ENCODE measurements at places on chromosomes 13 and 19. TPM values are rescaled to one million over a fixed set of nuclear protein-coding genes. Genes with fewer than 3 reads are reported as not detected.

IGFL2 gene
- not detected for total RNA-seq

GRCh38 chr13:35720690-35721554 lies 244.4 kb upstream of the MAB21L1 start:
- no peaks in the 10 kb centered on the region for H3K36me3 ChIP-seq
- H3K4me3 ChIP-seq = no peak overlapping the region
- no peaks in the 10 kb centered on the region for H3K27me3 ChIP-seq
- no peak for DNase-seq
- no peaks in the 10 kb centered on the region for H3K4me1 ChIP-seq

- H3K27ac ChIP-seq = no peak overlapping the region
- no peaks in the 10 kb centered on the region for H3K36me3 ChIP-seq
- no peak overlapping the region for H3K4me3 ChIP-seq
- no peaks in the 10 kb centered on the region for H3K27me3 ChIP-seq
- DNase-seq = no peak
- no peaks in the 10 kb centered on the region for H3K4me1 ChIP-seq
These were observed 34.1 kb upstream of the KLF12 start for GRCh38 chr13:74168263-74168675.

GRCh38 chr13:35810321-35810720 lies 320.9 kb downstream of the DCLK1 start:
- no peaks in the 10 kb centered on the region for H3K4me1 ChIP-seq
- H3K27ac ChIP-seq = no peak overlapping the region
- no peaks in the 10 kb centered on the region for H3K27me3 ChIP-seq
- no peak for DNase-seq
- no peaks in the 10 kb centered on the region for H3K36me3 ChIP-seq

DNA sequence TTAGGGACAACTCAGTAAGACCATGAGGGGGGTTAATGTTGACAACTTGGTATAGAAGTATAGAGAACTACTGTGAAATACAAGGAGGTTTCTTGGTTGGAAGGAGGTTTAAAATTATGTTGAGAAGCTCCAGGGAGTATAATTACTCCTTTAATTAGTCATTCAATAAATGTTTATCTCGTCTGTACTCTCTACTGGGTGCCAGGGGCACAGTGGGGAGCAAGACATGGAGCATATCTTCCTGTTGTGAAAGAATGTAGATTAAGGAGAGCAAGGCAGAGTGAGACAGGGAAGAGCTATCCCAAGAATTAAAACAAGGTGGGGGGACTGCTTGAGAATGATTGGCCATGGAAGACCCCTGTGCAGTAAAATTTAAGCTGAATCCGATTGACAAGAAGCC lies 33.7 kb upstream of the TDRD3 start:
- no peaks in the 10 kb centered on the region for H3K4me1 ChIP-seq
- no peaks in the 10 kb centered on the region for H3K36me3 ChIP-seq
- DNase-seq = no peak
- H3K4me3 ChIP-seq = no peak overlapping the region

- H3K36me3 ChIP-seq = no peaks in the 10 kb centered on the region
- H3K4me3 ChIP-seq = no peak overlapping the region
- no peak overlapping the region for H3K27ac ChIP-seq
- H3K27me3 ChIP-seq = no peaks in the 10 kb centered on the region
- H3K4me1 ChIP-seq = no peaks in the 10 kb centered on the region
- no peak for DNase-seq
These were observed 344.0 kb downstream of the MTUS2 start for GRCh38 chr13:29164116-29164515.

- H3K27me3 ChIP-seq = no peaks in the 10 kb centered on the region
- DNase-seq = no peak
- H3K27ac ChIP-seq = no peak overlapping the region
- H3K4me3 ChIP-seq = no peak overlapping the region
- H3K4me1 ChIP-seq = no peaks in the 10 kb centered on the region
These were observed 970.2 kb downstream of the EFNB2 start for GRCh38 chr13:105565136-105565727.

ITGBL1 gene
- total RNA-seq = 0.16 TPM

PGLYRP1 gene
- not detected for total RNA-seq

- no peaks in the 10 kb centered on the region for H3K27me3 ChIP-seq
- H3K27ac ChIP-seq = no peak overlapping the region
- no peaks in the 10 kb centered on the region for H3K36me3 ChIP-seq
- no peak overlapping the region for H3K4me3 ChIP-seq
- H3K4me1 ChIP-seq = no peaks in the 10 kb centered on the region
These were observed 7.9 kb upstream of the DPY19L3 start for GRCh38 chr19:32397671-32398101.

DNA sequence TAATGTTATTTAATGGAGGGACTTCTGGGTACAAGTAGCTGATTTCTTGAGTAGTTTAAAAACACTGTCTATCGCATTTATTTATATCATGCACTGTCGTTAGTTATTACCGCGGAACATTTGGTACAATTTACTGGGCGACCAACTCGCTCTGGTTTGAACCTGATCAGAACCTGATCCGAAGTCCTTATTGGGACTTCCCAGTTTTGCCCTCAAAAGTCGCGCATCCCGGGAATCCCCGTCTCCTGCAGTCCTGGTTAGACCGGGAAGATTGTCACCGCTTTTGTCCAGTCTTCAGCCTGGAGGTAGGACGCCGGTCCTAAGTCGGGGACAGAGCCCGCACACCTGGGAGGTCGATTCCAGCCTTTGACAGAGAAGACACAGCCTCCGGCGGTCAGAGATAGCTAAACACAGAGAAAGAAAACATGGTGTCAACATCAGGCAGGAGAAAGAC lies 694 bp downstream of the CLN5 start:
- DNase-seq = no peak
- H3K4me1 ChIP-seq = peaks cover 7% of the 10 kb centered on the region
- peak overlapping the region; percentile 54 for H3K27ac ChIP-seq

GRCh38 chr19:50008532-50008931 lies 16.6 kb downstream of the VRK3 start:
- H3K27me3 ChIP-seq = no peaks in the 10 kb centered on the region
- no peak for DNase-seq

CYP4F8 gene
- total RNA-seq = not detected

DNA sequence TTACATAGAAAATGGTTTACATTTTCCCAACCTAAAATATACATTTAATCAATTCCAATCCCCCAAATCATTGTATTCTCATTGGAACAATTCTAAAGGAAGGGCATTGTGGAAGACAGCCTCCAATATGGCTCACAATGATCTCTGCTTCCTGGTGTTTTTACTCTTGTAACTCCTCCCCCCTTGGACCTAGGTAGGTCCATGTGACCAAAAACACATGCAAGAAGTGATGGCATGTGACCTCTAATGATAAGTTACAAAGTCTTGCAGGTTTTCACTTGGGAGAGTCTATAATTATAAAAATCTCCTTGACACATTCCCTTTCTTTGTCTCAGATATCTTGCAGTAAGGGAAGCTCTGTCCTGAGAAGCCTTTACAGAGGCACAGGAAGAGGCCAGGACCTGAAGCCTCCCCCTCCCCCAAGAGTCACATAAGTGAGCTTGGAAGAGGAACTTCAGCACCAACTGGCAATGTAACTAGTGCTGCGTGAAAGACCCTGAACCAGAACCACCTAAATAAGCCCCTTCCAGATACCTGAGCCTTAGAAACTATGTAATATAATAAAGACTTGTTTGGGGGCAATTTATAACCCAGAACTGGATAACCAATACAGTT lies 816.2 kb upstream of the ATXN8OS start:
- no peaks in the 10 kb centered on the region for H3K4me1 ChIP-seq
- no peaks in the 10 kb centered on the region for H3K27me3 ChIP-seq
- no peaks in the 10 kb centered on the region for H3K36me3 ChIP-seq
- no peak overlapping the region for H3K27ac ChIP-seq

- H3K27ac ChIP-seq = no peak overlapping the region
- H3K27me3 ChIP-seq = no peaks in the 10 kb centered on the region
- no peaks in the 10 kb centered on the region for H3K4me1 ChIP-seq
- no peak overlapping the region for H3K4me3 ChIP-seq
- H3K36me3 ChIP-seq = no peaks in the 10 kb centered on the region
- DNase-seq = no peak
These were observed 51.7 kb upstream of the RNF113B start for GRCh38 chr13:98228661-98229341.

GRCh38 chr19:8208119-8208921 lies 850 bp upstream of the CERS4 start:
- no peaks in the 10 kb centered on the region for H3K36me3 ChIP-seq
- H3K4me1 ChIP-seq = peaks cover 11% of the 10 kb centered on the region
- H3K27ac ChIP-seq = no peak overlapping the region
- H3K27me3 ChIP-seq = no peaks in the 10 kb centered on the region

GRCh38 chr13:112812306-112813055 lies 122.6 kb downstream of the ATP11A start:
- no peak overlapping the region for H3K4me3 ChIP-seq
- no peak overlapping the region for H3K27ac ChIP-seq
- no peaks in the 10 kb centered on the region for H3K27me3 ChIP-seq
- H3K36me3 ChIP-seq = peaks cover 19% of the 10 kb centered on the region

C3 gene
- total RNA-seq = 5.9 TPM

TIMM29 gene
- total RNA-seq = 20.9 TPM

GRCh38 chr19:1401889-1402217 lies 511 bp upstream of the GAMT start:
- H3K27ac ChIP-seq = no peak overlapping the region
- H3K4me1 ChIP-seq = peaks cover 4% of the 10 kb centered on the region
- peak overlapping the region; percentile 47 for H3K4me3 ChIP-seq
- no peak for DNase-seq
- H3K36me3 ChIP-seq = no peaks in the 10 kb centered on the region

GRCh38 chr19:18349524-18350128 lies 9.2 kb downstream of the PGPEP1 start:
- H3K27ac ChIP-seq = no peak overlapping the region
- H3K4me3 ChIP-seq = no peak overlapping the region
- H3K36me3 ChIP-seq = peaks cover 10% of the 10 kb centered on the region
- no peaks in the 10 kb centered on the region for H3K4me1 ChIP-seq

- no peak for DNase-seq
- H3K4me1 ChIP-seq = no peaks in the 10 kb centered on the region
- H3K27ac ChIP-seq = no peak overlapping the region
- no peaks in the 10 kb centered on the region for H3K36me3 ChIP-seq
These were observed 69.2 kb downstream of the NALCN start for GRCh38 chr13:101346942-101347728.

DNA sequence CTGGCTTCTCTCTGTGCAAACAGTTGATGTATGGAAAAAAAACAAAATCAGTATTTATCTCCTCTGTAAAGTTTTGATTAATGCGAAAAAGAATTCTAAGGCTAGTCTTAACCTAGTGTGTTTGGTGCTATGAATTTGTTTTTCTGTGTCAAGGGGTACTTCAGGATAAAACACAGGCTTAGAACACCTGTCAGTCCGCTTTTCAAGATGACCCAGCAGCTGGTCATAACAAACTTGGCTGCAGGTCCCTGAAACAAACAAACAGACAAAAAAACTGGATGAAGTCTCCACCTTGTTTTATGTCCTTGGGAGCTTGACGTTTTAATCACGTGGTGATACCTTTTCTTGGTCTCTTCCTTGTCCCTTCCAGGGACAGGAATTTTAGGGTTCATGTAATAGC lies 689.3 kb downstream of the UQCRFS1 start:
- no peaks in the 10 kb centered on the region for H3K27me3 ChIP-seq
- no peak for DNase-seq

GRCh38 chr13:28854657-28855056 lies 34.5 kb downstream of the MTUS2 start:
- H3K36me3 ChIP-seq = no peaks in the 10 kb centered on the region
- no peak for DNase-seq
- H3K27me3 ChIP-seq = no peaks in the 10 kb centered on the region
- no peaks in the 10 kb centered on the region for H3K4me1 ChIP-seq

- no peaks in the 10 kb centered on the region for H3K4me1 ChIP-seq
- no peak overlapping the region for H3K4me3 ChIP-seq
- no peak for DNase-seq
- H3K27ac ChIP-seq = no peak overlapping the region
These were observed 136.4 kb downstream of the STOML3 start for GRCh38 chr13:38854226-38854625.

- H3K36me3 ChIP-seq = no peaks in the 10 kb centered on the region
- H3K4me3 ChIP-seq = no peak overlapping the region
- no peaks in the 10 kb centered on the region for H3K27me3 ChIP-seq
- no peak overlapping the region for H3K27ac ChIP-seq
- peaks cover 7% of the 10 kb centered on the region for H3K4me1 ChIP-seq
These were observed 52.3 kb upstream of the PARP4 start for GRCh38 chr13:24564881-24565280.

DNA sequence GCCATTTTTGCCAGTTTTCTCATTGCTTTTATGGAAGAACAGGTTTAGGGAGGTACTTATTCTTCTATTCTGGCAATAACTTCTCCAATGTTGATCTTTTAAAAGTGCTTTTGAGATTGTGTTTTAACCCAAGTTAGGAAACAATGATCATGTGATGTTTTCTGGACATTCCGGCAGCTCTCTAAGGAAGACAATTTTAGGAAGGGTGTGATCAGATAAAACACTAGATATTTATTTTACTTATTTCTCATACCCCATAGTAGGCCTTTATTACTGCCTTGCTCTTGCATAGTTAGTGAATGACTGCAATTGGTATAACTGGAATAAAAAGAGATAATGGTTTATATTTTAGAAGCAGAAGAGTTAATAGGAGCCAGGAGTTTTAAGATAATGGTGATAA lies 68.4 kb upstream of the SPATA13 start:
- no peaks in the 10 kb centered on the region for H3K27me3 ChIP-seq
- H3K36me3 ChIP-seq = no peaks in the 10 kb centered on the region
- H3K4me3 ChIP-seq = no peak overlapping the region

GRCh38 chr13:65488606-65489005 lies 1741.5 kb downstream of the PCDH9 start:
- no peak overlapping the region for H3K27ac ChIP-seq
- no peak for DNase-seq
- no peaks in the 10 kb centered on the region for H3K36me3 ChIP-seq
- no peaks in the 10 kb centered on the region for H3K4me1 ChIP-seq
- no peak overlapping the region for H3K4me3 ChIP-seq

DNA sequence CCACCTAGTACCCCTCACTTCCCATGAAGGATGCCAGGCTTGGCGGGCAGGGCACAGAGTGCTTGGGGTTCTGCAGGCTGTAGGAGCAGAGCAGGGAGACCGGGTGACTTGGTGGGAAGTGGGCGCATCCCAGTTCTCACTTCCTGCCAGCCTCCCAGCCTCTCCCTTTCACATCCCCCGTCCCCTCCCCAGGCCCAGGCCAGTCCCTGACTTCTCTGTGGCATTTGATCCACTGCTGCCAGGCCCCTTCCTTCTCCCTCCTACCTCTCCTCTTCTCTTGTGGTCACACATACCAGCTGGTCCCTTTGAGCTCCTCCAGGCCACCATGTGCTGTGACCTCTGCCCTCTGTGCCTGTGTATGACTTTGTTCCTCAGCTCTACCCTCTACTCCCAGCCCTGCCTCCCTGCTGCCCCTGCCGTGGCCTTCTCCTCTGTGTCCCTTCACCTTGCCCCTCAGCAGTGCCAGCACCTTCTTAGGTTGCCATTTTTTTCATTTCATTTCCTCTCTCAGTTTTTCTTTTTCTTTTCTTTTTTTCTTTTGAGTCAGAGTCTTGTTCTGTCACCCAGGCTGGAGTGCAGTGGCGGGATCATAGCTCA lies 19.5 kb downstream of the MYO1F start:
- no peaks in the 10 kb centered on the region for H3K4me1 ChIP-seq
- H3K36me3 ChIP-seq = no peaks in the 10 kb centered on the region
- DNase-seq = no peak
- H3K27me3 ChIP-seq = no peaks in the 10 kb centered on the region
- no peak overlapping the region for H3K4me3 ChIP-seq

CEACAM8 gene
- total RNA-seq = not detected

CASP14 gene
- 0.11 TPM for total RNA-seq

UHRF1 gene
- total RNA-seq = 98.4 TPM
